Mammary epithelial cell (primary cell): ENCODE measurements at places on chromosomes 6 and 20. TPM values are rescaled to one million over a fixed set of nuclear protein-coding genes. Genes with fewer than 3 reads are reported as not detected.
A peak's percentile ranks its signal among the peaks of the same experiment; 100 is the strongest.

DNA sequence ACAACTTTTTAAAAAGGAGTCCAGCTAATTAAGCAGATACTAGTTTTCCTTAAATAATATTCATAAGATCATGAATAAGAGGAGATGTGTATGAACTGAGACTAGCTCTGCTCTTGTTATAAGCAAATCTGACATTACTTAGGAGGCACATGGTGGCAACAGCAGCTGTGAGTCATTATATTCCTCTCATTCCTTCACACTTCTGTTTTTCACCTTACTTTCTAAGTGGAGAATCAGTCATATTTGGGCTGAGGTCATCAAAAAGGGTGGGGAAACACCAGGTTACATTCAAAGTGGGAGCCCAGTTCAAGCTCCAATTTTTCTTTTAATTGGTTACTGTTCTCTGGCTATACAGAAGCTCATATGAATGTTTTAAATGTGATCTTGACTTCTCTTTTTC is 6.0 kb upstream of the RIPPLY2 start:
- DNase-seq: peak; percentile 11

The TMC2 gene
- total RNA-seq: not detected

DNA sequence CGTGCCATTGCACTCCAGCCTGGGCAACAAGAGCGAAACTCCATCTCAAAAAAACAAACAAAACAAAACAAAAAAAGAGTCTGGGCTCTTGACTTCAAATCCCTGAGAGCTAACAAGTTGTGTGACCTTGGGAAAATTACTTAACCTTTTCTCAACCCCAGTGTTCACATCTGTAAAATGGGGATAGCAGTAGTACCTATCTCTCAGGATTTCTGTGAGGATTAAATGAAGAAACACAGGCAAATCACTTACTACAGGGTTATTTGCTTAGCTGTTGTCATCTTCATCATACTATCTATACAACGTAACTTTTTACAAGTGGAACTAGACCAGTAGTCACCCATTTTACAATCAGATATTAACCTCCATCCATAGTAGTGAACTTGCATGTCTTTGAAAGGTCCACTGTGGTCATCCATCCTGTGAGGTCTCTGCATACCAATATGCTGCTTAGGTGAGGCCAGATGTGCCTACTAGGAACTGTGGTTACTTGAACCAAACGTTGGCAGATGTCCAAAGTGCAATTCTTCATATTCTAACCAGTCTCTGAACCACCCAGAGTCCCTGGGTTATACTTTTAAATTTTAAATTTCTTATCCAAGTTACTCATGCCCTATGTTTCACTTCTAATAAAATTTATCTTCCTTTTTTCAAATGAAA is 128.9 kb upstream of the BEND3 start:
- peak; percentile 36 for DNase-seq

DNA sequence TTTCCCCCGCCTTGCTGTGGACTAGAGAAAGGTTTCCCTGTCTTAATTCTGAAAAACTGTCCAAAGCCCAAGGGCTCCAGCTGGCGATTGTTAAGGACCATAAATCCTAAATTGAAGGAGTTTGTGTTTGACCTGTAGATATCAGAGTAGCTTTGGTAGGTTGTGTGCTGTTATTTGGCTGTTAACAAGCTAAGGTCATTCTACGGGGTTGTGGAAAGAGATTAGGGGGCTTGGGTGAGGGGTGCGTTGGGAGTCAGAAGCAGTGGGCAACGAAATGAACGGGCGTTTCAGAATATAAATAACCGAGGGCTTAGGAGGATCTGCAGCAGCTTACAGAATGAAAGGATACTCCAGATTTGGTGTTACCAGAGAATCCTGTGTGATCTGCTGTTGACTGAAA is 32.6 kb upstream of the BTN3A2 start:
- DNase-seq: no peak

GRCh38 chr20:23832775-23833513 is 6.4 kb upstream of the CST2 start:
- peak; percentile 70 for DNase-seq

GRCh38 chr6:71766796-71767195 is 119.6 kb upstream of the RIMS1 start:
- no peak for DNase-seq

DNA sequence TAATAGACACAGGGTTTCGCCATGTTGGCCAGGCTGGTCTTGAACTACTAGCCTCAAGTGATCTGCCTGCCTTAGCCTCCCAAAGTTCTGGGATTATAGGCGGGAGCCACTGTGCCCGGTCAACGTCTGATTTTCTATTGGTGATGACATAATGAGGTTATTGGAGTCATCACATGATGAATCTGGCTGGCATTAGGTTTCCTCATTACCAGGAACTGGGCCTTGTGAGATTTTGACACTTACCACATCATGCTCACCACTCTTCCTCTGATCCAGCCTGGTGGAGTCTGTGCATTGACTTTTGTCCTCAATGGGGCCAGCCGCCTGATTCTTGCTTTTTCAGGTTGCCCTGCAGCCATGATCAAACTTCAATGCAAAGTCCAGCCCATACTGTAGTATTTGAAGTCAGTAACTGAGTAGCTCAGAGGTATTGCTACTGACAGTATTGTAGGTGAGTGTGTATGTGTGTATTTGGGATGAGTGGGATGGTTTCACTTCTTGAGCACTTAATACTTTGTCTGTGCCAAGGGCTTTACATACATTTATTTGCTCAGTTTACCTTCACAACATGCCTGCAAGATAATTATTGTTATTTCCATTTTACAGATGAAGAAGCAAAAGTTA is 16.0 kb downstream of the ANKS1A start:
- DNase-seq: no peak

DNA sequence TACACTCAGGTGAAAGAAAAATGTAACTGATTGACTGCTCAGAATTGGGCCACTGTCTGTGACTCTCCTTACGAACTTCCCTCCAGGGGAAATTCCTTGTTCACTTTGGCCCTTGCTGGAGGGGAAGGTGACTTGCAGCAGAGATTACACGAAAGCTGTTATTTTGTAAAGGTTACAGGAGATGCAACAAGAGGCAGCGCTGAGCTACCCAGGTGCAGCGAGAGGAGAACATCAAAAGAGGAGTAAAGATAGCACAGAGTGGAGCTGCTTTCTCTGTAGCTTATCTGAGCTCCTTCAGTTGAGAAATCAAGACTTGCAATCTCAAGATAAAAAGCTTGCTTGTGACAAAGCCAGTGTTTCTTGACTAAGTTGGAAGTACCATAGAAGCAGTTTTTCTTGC is 144.6 kb downstream of the ARHGAP18 start:
- no peak for DNase-seq

DNA sequence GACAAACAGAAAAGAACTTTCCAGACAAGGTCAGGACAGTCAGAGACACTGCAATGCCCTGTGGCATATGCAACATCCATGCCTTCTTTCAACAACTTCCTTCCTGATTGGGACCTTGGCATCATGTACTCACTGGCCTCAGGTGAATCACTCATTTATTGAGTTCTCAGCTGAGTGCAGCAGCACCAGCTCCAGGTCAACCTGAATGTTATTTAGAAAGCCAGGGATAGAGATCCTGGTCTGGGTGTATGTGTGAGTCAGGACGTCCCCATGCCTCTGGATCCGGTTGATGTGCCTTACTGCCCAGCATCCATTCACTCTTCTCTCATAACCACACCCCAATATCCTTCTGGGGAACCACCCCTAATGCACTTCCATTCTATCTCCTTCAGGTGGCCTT is 54.4 kb downstream of the SNRNP48 start:
- DNase-seq: peak; percentile 96

DNA sequence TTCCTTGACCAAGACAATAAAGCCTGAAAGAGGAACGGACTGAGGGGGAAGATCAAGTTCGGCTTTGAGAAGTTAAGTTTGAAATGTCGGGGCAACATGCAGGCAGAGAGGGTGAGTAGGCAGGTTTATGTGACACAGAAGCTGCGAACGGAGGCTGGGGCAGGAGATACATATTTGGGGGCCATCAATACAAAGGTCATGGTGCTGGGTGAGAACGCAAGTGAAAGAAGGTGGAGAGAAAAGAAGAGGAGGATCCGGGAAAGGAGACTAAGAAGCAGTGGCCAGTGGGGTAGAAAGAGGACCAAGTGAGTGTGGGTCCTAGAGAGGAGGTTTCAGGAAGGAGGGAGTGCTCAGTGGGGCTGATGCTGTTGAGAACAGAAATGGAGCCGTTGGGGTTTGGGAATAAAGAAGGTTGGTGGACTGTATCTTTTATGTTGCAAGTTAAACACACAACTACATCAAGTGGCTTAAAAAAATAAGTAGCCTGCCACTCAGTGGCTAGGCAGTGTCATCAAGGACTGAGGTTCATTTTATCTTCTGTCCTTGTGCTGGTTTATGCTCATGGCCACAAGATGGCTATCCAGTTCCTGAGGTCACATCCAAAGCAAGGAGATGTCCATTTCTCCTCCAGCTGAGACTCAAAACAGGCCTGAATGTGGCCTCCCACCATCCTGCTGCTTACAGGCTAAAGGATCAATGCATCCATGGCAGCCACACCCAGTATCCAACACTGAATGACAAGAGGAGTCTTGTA is 1.7 kb upstream of the BLCAP start:
- DNase-seq: no peak

GRCh38 chr6:123189816-123190215 is 193.8 kb downstream of the CLVS2 start:
- DNase-seq: no peak

GRCh38 chr6:21599051-21599696 is 5.6 kb downstream of the SOX4 start:
- DNase-seq: no peak
